ENCODE measurements at places on chromosomes 2 and 18. TPM values are rescaled to one million over a fixed set of nuclear protein-coding genes. Genes with fewer than 3 reads are reported as not detected.

CPO gene
- total RNA-seq: 0.20 TPM

SNRNP27 gene
- total RNA-seq: 33.2 TPM

ANKRD30BL gene
- not detected for total RNA-seq

CRIM1 gene
- total RNA-seq: 119 TPM

GAD1 gene
- total RNA-seq: 1.4 TPM

C1QL2 gene
- total RNA-seq: 0.31 TPM

DNAH7 gene
- total RNA-seq: 20.0 TPM

POTEJ gene
- 0.09 TPM for total RNA-seq

CCDC85A gene
- 10.5 TPM for total RNA-seq

RAB17 gene
- 48.0 TPM for total RNA-seq

CGREF1 gene
- 0.89 TPM for total RNA-seq

INPP5D gene
- total RNA-seq: 26.1 TPM

IL18R1 gene
- 35.5 TPM for total RNA-seq

GRCh38 chr2:2557475-2557874 lies 226.4 kb upstream of the MYT1L start:
- no peaks in the 10 kb centered on the region for H3K36me3 ChIP-seq
- no peak overlapping the region for H3K4me3 ChIP-seq
- no peak for DNase-seq
- H3K4me1 ChIP-seq: no peaks in the 10 kb centered on the region

DNA sequence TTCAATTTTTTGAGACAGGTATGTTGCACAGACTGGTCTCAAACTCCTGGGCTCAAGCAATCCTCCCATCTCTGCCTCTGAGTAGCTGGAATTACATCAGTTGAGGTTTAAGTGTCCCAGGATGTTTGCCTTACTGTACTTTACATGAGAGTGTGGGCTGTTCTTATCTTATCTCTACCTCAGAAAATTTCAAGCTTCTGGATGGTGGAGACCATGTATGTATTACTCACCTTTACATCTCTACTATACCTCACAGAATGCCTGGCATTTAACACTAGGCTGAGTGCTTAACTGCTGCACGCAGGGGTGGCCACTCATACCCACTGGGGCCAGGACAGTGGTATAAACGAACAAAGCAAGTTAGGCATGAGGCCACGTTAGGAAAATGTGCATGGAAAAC lies 272.0 kb upstream of the RAB12 start:
- no peaks in the 10 kb centered on the region for H3K27me3 ChIP-seq
- peaks cover 2% of the 10 kb centered on the region for H3K36me3 ChIP-seq
- peak; percentile 28 for DNase-seq
- peaks cover 5% of the 10 kb centered on the region for H3K4me1 ChIP-seq

DNA sequence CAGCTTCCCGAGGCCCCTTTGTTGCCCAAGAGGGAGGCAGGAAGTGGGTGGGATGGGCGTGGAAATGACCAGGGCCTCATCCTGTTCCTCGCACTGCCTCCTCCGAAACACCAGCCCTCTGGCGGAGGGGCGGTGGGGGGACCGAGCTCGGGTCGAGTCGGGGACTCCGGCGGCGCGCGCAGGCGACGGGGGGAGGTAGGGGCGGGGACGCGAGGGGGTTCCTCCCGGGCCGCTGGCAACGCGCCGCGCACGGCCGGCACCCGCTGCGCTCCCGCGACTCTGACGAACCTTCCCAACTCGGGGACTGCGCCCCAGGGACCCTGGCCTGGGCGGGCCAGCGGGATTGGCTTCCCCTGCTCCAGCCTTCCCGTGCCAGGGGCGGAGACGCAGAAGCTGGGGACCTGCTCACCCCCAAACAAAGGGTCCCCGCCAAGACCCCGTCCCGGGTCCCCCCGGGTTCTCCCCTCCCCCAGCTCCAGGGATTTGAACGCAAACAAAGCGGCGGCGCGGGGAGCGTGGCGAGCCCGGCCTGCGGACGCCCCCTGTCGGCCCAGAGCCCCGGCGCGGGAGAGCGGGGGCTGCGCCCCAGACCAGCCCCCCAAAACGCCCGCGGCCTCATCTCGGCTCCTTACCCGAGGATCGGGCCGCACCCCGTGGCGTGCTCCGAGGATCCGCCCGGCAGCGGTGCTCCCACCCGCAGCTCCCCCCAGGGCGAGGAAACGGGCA lies 1.2 kb downstream of the SEMA4C start:
- H3K4me1 ChIP-seq: peaks cover 22% of the 10 kb centered on the region
- H3K27ac ChIP-seq: peak overlapping the region; percentile 90
- H3K4me3 ChIP-seq: peak overlapping the region; percentile 68
- no peaks in the 10 kb centered on the region for H3K36me3 ChIP-seq

- H3K4me1 ChIP-seq: peaks cover 17% of the 10 kb centered on the region
- H3K36me3 ChIP-seq: no peaks in the 10 kb centered on the region
- DNase-seq: no peak
- H3K4me3 ChIP-seq: no peak overlapping the region
- H3K27ac ChIP-seq: no peak overlapping the region
- H3K27me3 ChIP-seq: no peaks in the 10 kb centered on the region
Observed at GRCh38 chr2:96876269-96877041, 6.6 kb upstream of the SEMA4C start.

GRCh38 chr2:138964418-138964817 lies 184.2 kb upstream of the NXPH2 start:
- no peak for DNase-seq
- H3K4me3 ChIP-seq: no peak overlapping the region
- no peak overlapping the region for H3K27ac ChIP-seq
- no peaks in the 10 kb centered on the region for H3K27me3 ChIP-seq

- no peak overlapping the region for H3K27ac ChIP-seq
- no peaks in the 10 kb centered on the region for H3K27me3 ChIP-seq
- H3K36me3 ChIP-seq: no peaks in the 10 kb centered on the region
- H3K4me1 ChIP-seq: no peaks in the 10 kb centered on the region
- DNase-seq: no peak
- no peak overlapping the region for H3K4me3 ChIP-seq
Observed at GRCh38 chr2:111054791-111055691, 65.7 kb upstream of the BCL2L11 start.

- H3K36me3 ChIP-seq: no peaks in the 10 kb centered on the region
- DNase-seq: no peak
- H3K27me3 ChIP-seq: no peaks in the 10 kb centered on the region
- no peaks in the 10 kb centered on the region for H3K4me1 ChIP-seq
Observed at GRCh38 chr18:56988022-56988421, 158.9 kb upstream of the BOD1L2 start.

DNA sequence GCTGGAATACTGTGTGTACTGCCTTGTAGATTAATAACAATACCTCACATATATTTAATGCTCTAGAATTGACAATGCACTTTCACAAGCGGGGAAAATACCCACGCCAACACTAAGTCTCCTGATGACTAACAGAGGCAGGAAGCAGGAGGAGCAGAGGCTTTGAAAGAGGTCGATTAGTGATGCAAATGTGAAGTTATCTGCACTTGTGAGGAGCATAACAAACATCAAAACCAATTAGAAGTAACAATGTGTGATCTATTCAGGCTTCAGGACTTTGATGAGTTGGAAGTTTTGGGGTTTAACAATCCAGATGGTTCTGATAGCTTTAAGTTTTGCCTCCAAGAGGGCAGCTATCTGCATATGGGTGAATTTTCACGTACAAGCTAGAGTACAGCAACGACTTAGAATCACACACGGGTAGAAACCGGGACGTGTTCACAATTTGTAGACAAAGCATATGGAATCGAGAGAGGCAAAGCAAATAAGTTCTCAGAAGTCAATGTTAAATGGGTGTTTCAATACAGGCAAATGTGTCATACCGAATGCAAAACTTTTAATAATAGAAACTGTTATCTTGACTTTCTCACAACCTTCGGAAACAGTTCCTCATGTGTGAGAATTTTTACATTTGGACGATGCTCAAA lies 114.5 kb downstream of the METTL8 start:
- H3K27ac ChIP-seq: no peak overlapping the region
- no peaks in the 10 kb centered on the region for H3K27me3 ChIP-seq
- H3K4me1 ChIP-seq: no peaks in the 10 kb centered on the region
- no peak for DNase-seq

GRCh38 chr2:3650140-3650920 lies 7.7 kb upstream of the ALLC start:
- H3K4me1 ChIP-seq: peaks cover 2% of the 10 kb centered on the region
- H3K27ac ChIP-seq: no peak overlapping the region
- H3K4me3 ChIP-seq: no peak overlapping the region
- DNase-seq: no peak

GRCh38 chr2:119753930-119754321 lies 5.8 kb upstream of the PTPN4 start:
- no peaks in the 10 kb centered on the region for H3K36me3 ChIP-seq
- no peaks in the 10 kb centered on the region for H3K4me1 ChIP-seq
- H3K4me3 ChIP-seq: no peak overlapping the region
- H3K27ac ChIP-seq: no peak overlapping the region

DNA sequence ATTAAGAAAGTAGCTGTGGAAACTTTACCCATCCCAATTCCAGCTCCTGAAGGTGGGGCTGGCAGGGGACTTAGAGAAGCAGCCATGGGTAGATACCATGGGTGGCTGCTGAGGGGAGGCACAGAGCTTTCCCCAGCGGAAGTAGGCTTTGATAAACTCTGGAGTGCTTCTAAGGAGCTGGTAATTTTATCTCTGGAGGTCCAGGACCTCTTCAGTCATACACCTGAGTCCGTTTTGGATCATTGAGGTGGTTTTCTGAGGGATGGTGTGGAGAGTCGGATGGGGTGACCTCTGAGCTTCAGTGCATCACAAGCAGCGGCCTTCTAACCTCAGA lies 36.7 kb upstream of the BMP10 start:
- no peaks in the 10 kb centered on the region for H3K4me1 ChIP-seq
- no peaks in the 10 kb centered on the region for H3K36me3 ChIP-seq
- H3K4me3 ChIP-seq: no peak overlapping the region
- no peaks in the 10 kb centered on the region for H3K27me3 ChIP-seq

DNA sequence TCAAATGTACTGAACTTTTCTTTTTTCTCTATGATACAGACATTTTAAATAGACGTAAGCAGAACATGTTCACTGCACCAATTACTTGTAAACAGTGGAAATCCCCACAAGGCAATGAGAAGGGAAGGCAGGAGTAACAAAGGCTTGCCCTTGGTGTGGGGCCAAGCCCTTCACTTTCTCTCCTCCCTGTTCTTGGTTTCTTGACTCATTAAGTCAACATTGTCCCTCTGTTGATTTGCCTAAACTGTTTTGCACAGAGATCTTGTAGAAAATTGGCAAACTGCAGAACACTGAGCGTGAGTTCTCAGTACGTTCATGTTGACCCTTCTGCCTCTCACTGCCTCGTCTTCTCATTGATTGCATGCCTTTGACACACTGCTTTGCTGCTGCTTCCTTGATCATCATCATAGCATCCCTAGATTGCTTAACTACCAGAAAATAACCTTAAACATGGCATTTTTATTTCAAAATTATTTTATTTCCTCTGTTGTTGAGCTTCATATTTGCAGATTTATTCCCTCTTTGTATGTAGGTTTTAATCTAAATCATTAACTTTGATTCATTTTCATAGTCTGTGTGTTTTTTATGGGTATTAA lies 257.7 kb downstream of the PTGR3 start:
- H3K4me3 ChIP-seq: no peak overlapping the region
- no peaks in the 10 kb centered on the region for H3K27me3 ChIP-seq
- no peaks in the 10 kb centered on the region for H3K4me1 ChIP-seq
- H3K27ac ChIP-seq: no peak overlapping the region
- no peaks in the 10 kb centered on the region for H3K36me3 ChIP-seq

DNA sequence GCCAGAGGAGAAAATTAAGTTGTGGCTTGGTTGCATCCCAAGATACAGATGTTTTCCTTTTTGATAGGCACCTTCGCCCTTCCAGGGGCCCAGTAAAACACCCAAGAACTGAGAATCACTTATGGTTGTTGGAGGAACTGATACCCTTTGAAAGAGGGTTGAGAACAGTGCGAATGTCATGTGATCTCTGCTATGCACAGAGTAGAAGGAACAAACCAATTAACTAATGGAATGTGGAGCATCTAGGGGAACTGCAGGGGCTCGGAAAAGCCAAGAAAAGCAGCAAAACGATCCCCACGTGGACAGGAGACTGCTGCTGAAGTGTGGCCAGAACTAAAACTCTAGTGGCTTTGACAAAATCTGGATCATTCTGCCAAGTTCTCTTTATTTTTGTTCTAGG lies 58.8 kb downstream of the APOB start:
- no peaks in the 10 kb centered on the region for H3K36me3 ChIP-seq
- H3K27ac ChIP-seq: no peak overlapping the region
- no peak overlapping the region for H3K4me3 ChIP-seq
- H3K27me3 ChIP-seq: peaks cover 2% of the 10 kb centered on the region
- DNase-seq: no peak
- no peaks in the 10 kb centered on the region for H3K4me1 ChIP-seq

DNA sequence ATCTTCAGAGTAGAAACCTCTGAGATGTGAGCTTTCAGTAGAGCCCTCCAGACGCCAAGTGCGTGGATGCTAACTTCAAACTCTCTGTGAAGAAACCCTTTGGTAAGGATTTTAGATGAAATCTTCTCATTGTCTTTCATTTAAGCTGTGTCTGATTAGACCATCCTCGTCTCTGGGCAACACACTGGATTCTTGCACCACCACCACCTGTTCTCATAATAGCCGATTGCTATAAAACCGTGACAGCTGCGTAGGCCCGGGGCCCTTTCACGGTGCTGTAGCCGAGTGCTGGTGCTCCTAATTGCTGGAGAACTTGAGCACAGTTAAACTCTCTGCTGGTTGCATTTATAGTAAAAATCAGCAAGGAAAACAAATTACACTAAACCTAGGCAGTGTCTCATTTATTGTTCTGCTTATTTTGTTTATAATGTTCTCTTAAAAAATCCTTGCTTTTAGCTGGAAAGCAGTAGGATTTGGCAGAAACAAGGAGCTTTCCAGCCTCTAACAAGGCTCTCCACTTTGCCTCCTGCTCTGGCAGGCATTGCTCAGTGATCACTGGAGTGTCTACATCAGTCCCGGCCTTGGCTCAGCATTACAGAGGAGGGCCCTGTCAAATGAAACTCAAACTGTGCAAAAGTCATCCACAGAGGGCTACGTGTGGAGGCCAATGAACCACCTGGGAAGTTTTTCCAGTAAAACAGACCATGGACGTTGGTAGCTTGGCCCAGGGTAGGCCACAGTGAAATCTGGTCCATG lies 40.9 kb upstream of the MBP start:
- no peaks in the 10 kb centered on the region for H3K27me3 ChIP-seq
- DNase-seq: no peak
- H3K4me1 ChIP-seq: no peaks in the 10 kb centered on the region
